Effector CD4-positive, alpha-beta T cell (primary cell): ENCODE measurements at places on chromosomes 2 and 18.
A peak's percentile ranks its signal among the peaks of the same experiment; 100 is the strongest.

- no peak for DNase-seq
Measured at GRCh38 chr18:35777039-35777438, 195.4 kb upstream of the RMP24 start.

DNA sequence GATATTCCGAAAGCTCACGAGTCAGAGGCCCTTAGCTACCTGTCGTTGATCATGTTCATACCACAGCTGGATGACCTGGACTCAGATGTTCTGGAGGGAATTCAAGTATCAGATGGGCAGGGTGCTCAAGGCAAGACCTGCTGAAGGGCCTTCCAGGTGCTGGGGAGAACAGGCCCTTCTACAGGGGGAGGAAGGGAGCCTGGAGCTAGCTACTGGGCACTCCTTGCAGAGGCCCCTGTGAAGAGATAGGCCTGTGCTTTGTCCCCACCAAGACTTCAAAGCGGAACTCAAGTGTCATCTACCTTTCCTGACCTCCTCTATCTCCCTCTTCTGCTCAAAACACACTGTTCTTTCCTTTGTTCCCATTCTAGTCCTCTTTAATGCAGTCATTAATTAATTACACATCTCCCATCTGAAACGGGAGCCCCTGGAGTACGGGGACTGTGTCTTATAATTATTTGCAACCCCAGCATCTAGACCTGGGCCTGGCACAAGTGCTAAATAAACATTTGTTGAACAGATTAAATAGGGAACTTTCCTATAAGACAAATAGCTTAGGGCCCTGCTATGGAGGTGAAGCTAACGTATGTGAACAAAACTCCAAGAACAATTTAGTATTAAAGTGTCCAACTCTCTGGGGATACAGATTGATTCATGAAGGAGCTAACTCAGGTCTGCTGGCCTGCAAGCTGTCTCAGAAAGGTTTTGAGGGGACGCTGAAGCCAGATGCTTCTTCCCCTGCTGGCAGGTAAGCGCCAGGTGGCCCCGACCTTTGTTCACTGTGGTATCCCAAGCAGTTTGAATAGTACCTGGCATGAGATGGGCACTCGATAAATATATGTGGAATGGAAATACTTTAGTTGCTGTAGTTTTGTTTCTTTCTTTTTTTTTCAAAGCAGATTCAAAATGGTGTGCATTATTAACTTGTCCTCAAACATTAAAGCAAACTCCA is 22.0 kb downstream of the RHOB start:
- no peak for DNase-seq

DNA sequence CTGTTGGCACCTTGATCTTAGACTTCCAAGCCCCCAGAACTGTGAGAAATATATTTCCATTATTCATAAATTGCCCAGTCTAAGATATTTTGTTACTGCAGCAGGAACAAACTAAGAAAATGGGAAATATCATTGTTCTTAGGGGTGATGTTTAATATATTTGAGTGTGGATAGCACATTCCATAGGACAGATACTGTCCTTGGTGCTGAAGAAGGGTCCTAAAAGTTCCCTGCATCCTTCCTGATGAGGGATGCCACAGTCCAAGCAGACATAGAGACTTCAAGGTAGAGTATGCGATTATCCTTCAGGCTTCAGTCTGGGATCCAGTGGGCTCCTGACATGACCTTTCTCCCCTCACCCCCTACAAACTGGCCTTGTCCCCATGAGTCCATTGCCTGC is 689.0 kb downstream of the TDRD15 start:
- DNase-seq, result no peak

DNA sequence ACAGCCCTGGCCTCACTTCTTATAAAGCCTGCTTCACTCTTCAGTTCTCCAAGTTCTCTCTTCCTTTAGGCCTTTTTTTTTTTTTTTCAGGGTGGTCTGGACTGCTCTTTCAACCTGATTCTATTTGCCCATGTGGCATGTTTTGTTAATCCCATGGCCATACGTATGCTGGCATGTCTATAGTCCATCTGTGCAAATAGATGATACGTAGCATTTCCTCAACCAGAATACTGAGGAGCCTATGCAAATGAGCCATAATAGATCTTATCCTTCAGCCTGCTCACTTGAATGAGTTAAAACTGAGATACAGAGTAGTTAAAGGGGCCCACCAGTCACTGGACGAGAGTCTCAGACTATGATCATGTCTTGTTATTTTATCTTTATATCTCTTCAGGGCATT is 265.2 kb upstream of the CXCR4 start:
- DNase-seq, result no peak

- DNase-seq, result no peak
Measured at GRCh38 chr2:198135481-198135934, 331.1 kb downstream of the PLCL1 start.

- DNase-seq, result no peak
Measured at GRCh38 chr2:164015328-164016123, 279.7 kb upstream of the FIGN start.

DNA sequence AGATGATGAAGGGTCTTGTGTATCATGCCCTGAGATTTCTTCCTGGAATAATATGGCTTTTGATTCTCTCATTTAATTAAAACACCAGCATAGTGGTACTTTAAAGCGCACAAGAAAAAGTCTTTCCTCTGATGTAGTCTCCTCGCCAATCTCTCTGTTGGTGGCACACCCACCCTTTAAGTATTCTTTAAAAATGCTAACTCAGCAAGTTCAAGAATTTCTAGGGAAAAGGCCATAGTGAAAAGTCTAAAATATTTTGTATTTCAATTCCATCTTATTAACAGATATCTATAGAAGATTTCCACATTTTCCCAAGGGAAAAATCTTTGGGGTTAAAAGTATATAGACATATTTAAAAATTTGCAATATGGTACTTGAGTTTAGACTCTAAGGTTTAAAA is 34.7 kb downstream of the ACMSD start:
- DNase-seq, result no peak

GRCh38 chr2:199607914-199608313 is 150.2 kb upstream of the SATB2 start:
- no peak for DNase-seq

DNA sequence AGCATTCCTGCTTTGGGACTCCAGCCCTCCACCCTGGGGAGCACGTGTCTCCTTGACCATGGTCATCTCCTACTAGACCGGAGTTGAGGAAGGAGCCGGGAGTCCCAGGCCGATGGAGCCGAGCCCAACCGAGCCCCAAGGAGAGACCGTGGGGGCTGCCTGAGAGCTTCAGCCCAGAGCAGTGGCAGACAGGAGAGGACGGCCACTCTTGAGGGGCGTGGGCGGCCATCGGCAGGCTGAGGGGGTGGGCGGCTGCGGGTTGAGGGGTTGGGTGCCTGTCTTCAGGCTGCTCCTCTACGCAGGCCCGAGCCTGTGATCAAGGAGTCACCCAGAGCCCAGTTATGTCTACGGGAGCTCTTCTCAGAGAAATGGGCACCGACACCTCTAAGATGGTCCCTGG is 158.7 kb downstream of the PXDN start:
- no peak for DNase-seq

- DNase-seq, result no peak
Measured at GRCh38 chr2:185970148-185970852, 231.7 kb downstream of the FSIP2 start.

DNA sequence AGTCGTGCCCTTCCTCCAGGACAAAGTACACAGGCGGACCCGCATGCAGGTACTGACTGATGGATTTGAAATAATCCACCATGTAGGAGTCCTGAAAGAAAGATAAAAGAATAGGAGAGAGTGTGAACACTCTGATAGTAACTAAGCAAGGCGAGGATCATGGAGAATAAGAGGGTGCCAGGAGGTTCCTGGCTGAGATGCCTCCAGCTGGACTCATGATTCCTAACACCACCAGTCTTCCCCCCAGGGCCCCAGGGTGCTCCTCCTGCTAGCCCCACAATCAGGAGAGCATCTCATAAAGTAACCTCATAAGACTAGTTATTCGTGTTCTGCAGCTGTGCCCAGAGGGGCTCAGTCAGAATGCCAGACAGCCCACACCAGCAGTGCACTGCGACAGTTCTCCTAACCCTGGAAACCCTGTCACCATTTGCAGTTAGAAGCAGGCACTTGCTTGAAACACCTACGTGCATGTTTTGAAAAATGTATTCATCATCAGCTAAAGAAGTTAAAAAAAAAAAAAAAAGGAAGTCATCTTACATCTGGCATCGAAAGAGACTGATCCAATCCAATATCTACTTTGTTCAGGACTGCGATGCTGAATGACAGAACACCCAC is 36.7 kb downstream of the RMC1 start:
- DNase-seq, result no peak

GRCh38 chr2:198144660-198145059 is 340.3 kb downstream of the PLCL1 start:
- no peak for DNase-seq

- DNase-seq, result no peak
Measured at GRCh38 chr2:12478151-12479064, 238.3 kb upstream of the TRIB2 start.

- no peak for DNase-seq
Measured at GRCh38 chr18:11951390-11951851, 29.9 kb upstream of the IMPA2 start.

DNA sequence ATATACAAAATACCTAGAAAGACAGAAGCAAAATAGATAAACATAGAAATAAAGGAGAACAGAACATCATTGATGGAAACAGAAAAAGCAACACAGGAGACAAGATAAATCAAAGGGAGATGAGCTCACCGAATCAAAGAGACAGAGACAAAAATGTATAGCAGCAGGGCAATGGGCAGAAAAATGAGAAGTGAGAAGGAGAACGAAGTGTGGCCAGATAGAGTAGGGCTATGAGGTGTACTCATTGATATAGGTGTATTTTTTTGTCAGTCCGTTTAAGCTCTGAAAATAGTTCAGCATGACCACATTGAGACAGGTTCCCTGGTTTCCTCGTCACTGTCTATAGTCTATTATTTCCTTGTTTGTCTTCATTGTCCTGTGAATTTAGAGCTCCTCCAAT is 55.1 kb downstream of the SP100 start:
- DNase-seq, result no peak

GRCh38 chr2:139259422-139260051 is 479.3 kb upstream of the NXPH2 start:
- DNase-seq, result no peak

GRCh38 chr2:73970850-73971471 is 13.7 kb upstream of the TET3 start:
- DNase-seq, result peak; percentile 39

DNA sequence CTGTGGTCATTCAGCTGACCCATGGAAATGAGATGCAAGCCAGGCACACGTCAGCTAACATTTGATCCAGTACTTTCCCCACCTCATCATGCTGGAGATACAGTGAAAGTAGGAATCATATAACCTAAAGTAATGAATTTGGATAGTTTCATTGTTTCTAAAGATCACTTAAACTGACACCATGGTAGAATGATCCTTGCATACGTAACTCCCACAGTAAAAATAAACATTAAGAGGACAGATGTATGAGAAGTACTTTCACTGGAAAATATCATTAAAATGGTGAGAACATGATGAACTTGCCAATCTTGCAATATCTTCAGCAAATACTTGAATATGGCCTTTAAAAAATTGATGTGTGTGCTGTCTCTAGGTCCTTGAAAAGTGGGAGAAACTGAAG is 85.4 kb downstream of the MAIP1 start:
- no peak for DNase-seq

GRCh38 chr2:228876276-228876675 is 394.8 kb downstream of the PID1 start:
- no peak for DNase-seq

GRCh38 chr2:28276076-28276618 is 116.5 kb upstream of the FOSL2 start:
- no peak for DNase-seq

GRCh38 chr2:190707726-190708125 is 58.8 kb downstream of the NAB1 start:
- no peak for DNase-seq

DNA sequence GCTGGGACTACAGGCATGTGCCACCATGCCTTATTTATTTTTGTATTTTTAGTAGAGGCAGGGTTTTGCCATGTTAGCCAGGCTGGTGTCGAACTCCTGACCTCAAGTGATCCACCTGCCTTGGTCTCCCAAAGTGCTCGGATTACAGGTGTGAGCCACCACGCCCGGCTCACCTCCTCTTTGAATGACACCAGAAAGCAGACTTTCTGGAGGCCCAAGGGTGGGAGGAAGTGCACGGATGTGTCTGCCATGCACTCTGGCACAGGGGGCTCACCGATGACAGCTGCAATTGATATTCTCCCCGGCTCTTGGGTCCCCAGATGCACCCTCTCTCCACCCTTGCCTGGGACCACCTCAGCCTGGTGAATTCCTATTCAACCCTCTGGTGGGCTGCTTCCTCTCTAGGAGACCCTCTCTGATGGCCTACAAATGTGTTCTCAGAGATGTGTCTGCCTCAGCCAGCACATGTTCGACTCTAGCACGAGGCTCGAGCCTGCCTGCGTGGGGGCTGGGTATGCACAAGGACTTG is 87.3 kb downstream of the SEPTIN10 start:
- no peak for DNase-seq

GRCh38 chr2:39851651-39852110 is 72.6 kb upstream of the THUMPD2 start:
- no peak for DNase-seq

GRCh38 chr2:221552291-221552690 is 19.8 kb downstream of the EPHA4 start:
- DNase-seq, result no peak

GRCh38 chr2:119838179-119838578 is 78.5 kb downstream of the PTPN4 start:
- no peak for DNase-seq

- DNase-seq, result no peak
Measured at GRCh38 chr18:21181766-21182165, 60.3 kb upstream of the GREB1L start.

DNA sequence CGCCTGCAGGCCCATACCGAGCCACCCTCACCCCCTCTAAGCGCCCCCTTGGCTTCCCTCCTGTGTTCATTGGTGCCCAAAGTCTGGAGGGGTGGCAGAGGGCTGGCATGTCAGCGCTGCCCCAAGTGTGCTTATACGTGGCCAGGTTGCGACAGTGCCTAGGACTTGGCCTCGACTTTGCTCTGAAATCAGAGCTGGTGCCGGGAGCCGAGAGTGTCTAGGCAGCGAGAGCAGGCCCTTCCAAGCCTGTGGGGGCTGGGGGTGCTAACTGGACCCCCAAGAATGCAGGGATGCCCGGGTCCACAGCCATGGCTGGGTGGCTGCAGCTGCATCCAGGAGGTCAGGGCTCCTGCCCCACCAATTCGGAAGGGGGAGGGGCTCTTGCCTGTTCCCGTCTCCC is 95.6 kb upstream of the MGAT5 start:
- no peak for DNase-seq

- no peak for DNase-seq
Measured at GRCh38 chr2:187263675-187264560, 184.1 kb downstream of the CALCRL start.

DNA sequence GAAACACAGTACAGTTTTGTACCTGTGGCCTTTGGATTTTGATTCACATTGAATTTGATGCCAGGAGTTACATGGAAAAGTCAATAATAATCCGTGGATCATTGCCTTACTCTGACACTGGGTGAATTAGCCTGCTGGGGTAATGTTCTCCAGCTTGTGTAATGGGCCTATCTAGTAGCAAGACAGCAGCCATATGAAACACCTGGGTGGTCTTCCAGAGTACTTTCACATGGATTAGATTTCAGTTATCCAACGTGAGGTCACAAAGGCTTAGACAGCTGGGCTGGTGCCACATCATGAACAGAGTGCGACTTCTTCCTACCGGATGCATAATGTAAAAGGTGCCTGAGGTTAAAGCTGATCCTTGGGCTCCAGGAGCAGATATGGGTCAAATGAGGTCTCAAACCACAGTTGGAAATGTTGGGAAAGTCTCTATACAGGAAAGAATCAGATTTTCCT is 486.8 kb downstream of the PARD3B start:
- DNase-seq, result no peak
